T follicular helper cell (primary cell): ENCODE measurements at places on chromosomes 3 and 15.

GRCh38 chr3:175179055-175179454 lies 319.9 kb downstream of the NAALADL2 start:
- DNase-seq: no peak

GRCh38 chr3:66423791-66424190 lies 77.0 kb downstream of the LRIG1 start:
- DNase-seq: no peak

GRCh38 chr3:185549122-185549521 lies 3.3 kb downstream of the LIPH start:
- no peak for DNase-seq

DNA sequence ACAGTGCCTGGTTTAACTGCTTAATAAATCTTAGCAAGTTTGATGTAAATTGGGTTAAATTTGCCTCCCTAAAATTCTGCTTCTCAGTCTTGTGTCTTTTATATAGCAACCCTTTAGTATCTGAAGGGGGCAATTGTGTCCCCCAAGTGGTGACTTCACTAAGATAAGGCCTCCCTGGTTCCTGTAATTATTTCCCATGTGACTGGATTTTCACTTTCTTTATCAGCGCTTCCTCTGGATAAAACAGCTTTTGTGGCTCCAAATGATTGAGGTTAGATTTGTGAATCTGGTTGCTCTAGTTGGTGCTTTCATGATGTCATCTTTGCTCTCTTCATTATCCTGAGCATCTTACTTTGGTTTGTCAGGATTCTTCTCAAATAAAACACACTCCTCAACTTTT lies 334.3 kb upstream of the CTDSPL start:
- DNase-seq: no peak

- no peak for DNase-seq
Observed at GRCh38 chr3:93843981-93844380, 129.7 kb downstream of the PROS1 start.

- no peak for DNase-seq
Observed at GRCh38 chr3:102000620-102001209, 151.4 kb downstream of the NFKBIZ start.

- no peak for DNase-seq
Observed at GRCh38 chr3:127431066-127431465, 143.2 kb upstream of the PRR20G start.

- DNase-seq: no peak
Observed at GRCh38 chr15:48481802-48482201, 150.6 kb downstream of the DUT start.

DNA sequence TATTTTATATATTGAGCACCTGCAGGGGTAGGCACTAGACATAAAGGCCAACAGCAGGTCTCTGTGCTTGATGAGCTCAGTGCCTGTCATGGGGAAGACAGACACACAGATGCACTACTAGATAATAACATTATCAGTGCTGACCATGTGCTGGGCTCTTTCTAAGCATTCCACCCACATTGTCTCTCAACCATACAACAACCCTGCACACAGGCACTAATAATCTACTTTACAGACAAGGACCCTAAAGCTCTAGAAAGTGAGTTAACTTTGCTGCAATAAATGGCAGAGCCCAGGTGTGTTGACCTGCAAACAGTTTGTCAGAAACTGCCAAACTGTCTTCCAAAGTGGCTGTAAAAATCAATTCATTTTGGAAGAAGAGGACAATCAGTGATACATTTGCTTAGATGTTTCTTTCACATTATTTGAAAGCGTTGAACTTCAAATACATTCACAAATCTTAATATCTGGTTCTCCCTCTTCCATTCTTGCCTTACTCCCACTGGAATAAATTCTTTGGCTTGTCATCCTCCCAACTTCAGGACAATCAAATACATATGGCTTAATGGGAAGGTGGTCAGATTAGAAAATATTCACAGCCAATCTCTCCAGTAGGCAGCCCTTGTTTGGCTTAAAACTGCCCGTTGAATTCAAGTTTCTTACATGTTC lies 11.0 kb upstream of the PP2D1 start:
- DNase-seq: no peak

DNA sequence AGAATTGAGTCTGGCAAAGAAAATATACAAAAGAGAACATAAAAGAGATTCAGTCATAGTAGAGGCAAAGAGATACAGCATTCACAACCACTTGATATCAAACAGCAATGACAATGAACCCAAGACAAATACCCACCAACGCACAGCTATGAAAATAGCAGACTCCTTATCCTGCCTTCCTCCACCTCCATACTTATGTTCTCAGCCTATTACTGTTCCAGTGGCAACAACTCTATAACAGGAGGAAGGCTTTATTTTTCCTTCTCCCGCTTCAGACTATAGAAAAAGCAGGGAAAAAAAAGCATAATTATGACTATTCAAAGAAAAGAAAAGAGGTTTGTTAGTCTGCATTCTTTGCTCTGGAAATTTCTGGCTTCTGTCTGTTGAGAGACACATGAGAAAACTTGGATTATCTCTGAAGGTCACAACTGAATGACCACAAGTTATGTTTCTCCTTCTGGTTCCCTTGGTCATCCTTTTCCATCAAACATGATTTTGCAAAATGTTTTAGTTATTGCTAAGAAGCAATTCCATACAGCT lies 81.2 kb upstream of the PLXND1 start:
- no peak for DNase-seq

DNA sequence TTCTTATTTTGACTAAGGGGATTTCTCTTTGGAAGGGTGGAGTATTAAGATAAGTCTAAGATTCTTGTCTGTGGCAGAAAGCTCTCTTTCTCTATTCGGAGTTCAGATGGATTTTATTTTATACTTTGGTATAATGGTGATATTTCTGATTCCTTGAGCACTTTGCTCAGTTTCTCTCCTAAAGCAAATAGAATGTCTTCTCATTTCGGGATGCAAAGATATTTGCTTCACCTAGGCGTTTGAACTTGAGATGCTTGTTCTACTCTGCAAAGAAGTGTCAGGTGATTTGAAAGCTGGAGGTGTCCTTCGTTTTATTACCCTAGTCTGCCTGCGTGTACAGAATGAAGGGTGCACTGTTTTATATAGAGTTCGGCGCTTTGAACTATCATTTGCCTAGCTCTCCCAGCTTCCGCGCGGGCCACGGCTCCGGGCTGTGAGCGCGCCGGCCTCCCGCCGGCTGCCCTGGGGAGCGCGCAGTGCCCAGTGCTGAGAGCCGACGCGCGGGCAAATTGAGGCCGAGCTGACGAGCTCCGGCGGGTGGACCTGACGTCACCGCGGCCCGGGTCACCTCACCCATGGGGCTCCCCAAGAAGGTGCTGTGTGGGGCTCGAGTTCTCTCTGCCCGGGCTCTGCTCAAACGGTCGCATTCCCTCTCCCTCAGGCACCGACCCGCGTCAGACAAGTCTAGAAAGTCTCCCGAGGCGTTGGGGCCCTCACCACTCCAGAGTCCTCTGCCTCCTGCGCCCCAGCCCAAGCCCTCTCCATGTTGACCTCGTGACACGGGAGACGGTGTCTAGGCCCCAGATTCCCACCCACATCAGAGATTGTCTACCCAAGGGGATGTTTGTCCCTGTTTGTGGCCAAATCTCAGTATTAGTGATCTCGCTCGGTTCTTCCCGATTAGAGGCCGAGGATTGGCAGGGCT lies 7.5 kb downstream of the SOX2 start:
- DNase-seq: no peak

DNA sequence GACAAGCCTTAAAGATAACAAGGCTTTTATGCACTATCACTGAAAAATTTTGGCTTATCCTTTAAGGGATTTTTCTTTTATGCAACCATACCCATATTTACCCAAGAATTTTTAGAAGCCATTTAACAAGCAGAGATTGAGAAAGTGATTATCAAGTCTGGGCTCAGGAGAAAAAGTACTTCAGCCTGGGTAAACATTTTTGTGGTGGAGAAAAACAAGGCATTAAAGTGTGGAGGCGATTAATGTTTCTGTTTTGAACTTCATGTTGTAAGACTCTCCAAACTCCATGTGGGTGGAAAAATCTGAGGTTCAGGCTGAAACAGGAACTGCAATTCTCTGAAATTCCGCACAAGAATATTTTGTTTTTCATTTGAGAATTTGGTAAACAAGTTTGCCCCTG lies 260.4 kb upstream of the KCNMB2 start:
- DNase-seq: no peak

GRCh38 chr15:39598958-39599845 lies 18.3 kb downstream of the THBS1 start:
- no peak for DNase-seq

GRCh38 chr3:12764171-12764776 lies 5.2 kb upstream of the TMEM40 start:
- DNase-seq: no peak

DNA sequence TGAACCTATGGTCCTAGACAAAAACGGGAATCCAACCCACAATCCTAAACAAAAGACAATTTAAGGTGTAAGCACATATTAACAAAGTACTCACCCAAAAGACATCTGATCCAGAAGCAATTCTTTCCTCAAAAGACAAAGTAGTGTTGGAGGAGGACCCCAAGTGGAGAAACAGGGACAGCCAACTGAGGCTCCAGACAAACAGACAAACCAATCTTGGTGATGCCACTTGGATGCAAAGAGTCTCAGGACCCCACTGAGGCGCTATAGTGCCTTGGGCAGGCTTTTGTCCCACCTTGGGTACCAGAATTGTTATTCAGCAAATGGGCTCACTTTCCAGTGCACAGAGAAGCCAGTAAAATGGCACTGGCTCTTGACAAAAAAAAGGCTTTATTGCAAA lies 613.8 kb downstream of the DIPK2A start:
- DNase-seq: no peak

DNA sequence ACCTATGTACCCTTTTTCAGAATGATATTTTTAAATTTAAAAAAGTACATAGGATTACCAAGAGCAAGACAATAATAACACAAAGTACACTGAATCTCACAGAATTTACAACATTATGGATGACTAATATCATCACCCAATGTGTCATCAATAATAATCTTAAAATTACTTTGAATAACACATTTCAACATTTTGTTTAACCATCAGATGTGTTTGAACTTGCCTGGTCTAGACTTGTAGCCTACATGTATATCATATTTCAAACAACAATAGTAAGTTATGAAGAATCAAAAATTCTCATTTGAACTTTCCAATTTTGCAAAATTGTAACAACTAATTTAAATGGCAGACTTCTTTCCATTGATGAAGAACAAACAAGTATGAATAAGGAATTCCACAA lies 15.1 kb downstream of the LRRC3B start:
- no peak for DNase-seq

DNA sequence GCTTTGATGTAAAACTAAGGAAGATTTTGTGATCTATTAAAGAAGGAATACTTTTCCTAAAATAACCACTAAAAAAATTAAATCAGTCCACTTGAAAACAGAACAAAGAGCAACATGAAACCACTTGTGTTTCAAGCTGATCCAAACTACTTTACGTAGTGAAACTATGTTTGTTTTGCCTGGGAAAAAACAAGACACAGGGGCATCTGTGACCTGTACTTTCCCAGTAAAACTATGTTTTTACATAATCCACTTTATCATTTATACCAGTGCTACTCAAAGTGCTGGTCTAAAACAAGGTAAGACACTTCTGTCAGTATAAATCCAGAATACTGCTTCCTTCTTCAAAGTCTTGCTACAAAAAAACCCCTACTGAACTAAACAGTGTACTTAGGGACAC lies 56.7 kb downstream of the SPG11 start:
- DNase-seq: no peak

DNA sequence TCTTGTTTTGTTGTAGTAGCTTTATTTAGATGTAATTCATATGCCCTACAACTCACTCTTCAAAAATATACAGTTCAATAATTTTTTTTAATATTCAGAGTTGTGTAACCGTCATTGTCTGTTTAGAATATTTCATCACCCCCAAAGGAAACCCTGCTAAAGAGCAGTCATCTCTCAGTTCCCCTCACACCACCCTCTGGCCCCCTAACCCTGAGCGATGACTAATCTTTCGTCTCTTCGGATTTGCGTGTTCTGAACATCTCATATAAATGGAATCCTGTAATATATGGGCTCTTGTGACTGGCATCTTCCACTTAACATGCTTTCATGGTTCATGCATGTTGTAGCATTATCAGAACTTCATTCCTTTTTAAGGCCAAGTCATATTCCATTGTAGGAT lies 183.8 kb downstream of the ATG7 start:
- no peak for DNase-seq

GRCh38 chr3:18892047-18892446 lies 256.3 kb upstream of the KCNH8 start:
- DNase-seq: no peak

- peak; percentile 1 for DNase-seq
Observed at GRCh38 chr3:63343674-63344073, 65.6 kb downstream of the SYNPR start.

- DNase-seq: no peak
Observed at GRCh38 chr3:122230174-122230573, 46.7 kb downstream of the CASR start.

- DNase-seq: no peak
Observed at GRCh38 chr3:105686278-105686897, 182.4 kb downstream of the CBLB start.

GRCh38 chr3:40229386-40229785 lies 80.1 kb upstream of the EIF1B start:
- DNase-seq: no peak

DNA sequence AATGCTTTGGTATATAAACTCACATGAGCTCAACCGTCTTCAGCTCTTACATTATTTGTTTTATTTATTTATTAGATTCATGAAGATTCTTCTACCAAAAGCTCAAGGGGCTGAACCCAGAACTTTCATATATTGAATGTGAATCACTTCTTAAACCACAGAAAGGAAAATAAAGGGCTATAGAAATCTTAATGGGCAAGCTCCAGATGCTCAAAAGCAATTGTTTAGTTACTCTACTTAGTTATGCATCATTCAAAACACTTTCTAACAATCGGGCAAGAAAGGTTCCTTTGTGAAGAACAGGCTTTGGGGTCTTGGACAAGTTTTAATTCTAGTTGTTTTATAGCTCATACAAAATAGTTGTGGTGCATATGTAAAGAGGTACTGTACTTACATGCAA lies 380.2 kb downstream of the TIGIT start:
- DNase-seq: no peak

DNA sequence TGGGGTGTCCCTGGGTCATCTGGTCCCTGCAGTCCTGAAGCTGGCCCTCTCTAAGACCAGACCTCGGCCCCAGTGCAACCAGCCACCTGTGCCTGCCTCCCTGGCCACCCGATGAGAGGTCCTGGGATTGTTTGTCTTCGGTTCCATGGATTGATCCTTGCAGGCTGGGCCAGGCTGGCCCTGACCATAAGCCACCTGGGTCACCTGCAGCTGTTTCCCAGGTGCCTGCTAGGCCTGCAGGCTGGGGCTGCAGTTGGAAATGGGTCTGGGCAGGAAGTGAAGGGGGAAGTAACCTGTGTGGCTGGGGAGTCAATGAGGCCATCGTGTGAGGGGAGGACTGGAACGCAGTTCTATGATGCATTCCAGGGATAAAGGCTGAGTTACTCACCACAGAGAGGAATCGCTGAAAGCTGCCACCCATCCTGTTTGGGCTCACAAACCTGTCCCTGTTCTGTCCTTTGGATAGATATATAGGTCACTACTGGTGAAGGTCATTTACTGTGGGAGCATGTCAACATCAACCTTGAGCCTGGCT lies 30.9 kb upstream of the VPS8 start:
- no peak for DNase-seq
